Stimulated activated CD8-positive, alpha-beta memory T cell treated with anti-CD3 and anti-CD28 coated beads, Interleukin-15, amount 100 ng/mL, for 4 hours (primary cell): ENCODE measurements at places on chromosomes 11 and 22.

- no peak for DNase-seq
These were observed 22.7 kb upstream of the P2RY2 start for GRCh38 chr11:73195191-73196007.

- no peak for DNase-seq
These were observed 12.2 kb upstream of the CYTH4 start for GRCh38 chr22:37269936-37270678.

- no peak for DNase-seq
These were observed 2.6 kb downstream of the PDE3B start for GRCh38 chr11:14645985-14646900.

- no peak for DNase-seq
These were observed 35.8 kb upstream of the RIC3 start for GRCh38 chr11:8204596-8204995.

DNA sequence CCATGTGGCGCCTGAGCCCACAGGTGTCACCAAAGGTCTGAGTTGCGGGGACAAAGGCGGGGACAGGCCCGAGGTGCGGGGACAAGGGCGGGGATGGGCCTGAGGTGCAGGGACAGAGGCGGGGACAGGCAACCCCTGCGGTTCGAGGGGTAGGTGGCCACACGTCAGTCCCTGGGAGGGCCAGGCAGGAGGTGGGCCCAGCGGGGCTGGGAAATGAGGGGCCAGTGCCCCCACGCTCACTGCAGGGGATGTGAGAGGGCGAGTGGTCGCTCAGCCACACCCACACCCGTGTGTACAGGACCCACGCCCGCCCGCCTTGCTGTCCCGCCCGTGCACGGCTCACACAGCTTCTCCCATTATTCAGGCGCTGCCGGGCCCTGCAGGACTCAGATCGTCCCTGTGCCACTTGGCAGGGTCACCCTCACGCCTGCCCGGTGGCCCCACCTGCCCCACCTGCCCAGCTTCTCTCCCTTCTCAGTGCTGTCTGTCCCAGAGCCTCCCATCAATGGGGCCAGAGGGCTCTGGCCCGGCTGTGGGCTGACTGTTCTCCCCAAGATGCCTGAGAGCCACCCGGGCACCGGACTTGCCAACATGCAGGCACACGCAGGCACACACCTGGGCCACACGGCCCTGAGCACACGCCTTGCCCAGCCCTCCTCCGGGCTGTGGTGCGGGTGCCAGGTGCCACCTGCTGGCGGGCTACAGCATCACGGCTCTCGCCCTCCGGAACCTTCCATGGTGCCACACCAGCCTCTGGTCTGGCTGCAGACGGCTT lies 14.2 kb upstream of the MUC6 start:
- DNase-seq: peak; percentile 34

GRCh38 chr11:119051440-119052162 lies 5.4 kb downstream of the HYOU1 start:
- no peak for DNase-seq

DNA sequence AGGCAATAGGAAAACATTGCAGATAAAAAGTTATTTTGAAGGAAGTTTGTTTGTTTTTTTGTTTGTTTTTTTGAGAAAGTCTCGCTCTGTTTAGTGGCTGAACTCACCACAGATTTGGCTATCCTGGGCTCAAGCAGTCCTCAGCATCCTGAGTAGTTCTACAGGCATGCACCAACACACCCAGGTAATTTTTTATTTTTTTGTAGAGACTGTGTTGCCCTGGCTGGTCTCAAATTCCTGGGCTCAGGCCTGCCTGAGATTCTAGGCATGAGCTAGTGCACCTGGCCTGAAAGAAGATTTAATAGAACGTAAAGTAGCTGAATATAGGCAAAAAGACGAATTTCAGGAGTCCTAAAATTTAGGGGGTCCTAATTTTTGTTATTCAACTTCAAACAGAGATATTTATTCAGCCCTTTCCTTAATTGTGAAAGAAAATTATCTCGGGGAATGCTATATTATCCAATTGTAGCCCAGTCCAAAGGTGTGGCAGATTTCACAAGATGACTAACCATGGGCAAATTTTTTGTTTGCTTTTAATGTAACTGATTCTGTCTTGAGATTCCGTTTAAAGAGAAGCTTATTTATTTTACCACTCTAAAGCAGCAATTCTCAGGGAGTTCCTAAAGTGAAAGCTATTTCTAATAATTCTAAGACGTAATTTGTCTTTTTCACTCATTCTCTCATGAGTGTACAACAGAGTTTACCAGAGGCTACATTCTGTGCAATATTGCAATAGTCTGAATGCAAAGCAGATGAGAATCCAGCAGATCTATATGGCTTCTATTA lies 940 bp downstream of the IL18 start:
- DNase-seq: no peak

GRCh38 chr22:19341500-19341899 lies 50.0 kb upstream of the CLTCL1 start:
- no peak for DNase-seq

- no peak for DNase-seq
These were observed 277.3 kb upstream of the FAT3 start for GRCh38 chr11:91947215-91947820.
